CD4-positive, alpha-beta T cell treated with Interleukin-10 for 1 hour (primary cell): ENCODE measurements at places on chromosomes 5 and 9.
A peak's percentile ranks its signal among the peaks of the same experiment; 100 is the strongest.

- DNase-seq = no peak
These were observed 8.3 kb upstream of the SCGB3A1 start for GRCh38 chr5:180599590-180599914.

GRCh38 chr5:115126303-115126702 is 43.4 kb downstream of the TRIM36 start:
- DNase-seq = no peak

DNA sequence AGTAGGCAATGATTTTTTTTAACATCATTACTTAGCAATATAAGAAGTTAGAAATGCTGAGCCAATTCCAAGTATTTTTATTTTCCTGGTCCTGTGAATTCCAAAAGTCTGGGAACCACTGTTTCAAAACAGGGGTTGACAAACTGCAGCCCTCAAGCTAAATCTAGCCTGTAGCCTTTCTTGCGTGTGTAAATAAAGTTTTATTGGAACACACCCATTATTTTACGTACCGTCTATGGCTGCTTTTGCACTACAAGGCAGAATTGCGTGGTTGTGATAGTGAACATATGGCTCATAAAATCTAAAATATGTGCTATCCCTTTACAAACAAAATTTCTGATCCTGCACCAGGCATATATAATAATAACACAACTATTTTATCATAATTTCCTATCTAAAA is 279.1 kb downstream of the SAXO1 start:
- no peak for DNase-seq

DNA sequence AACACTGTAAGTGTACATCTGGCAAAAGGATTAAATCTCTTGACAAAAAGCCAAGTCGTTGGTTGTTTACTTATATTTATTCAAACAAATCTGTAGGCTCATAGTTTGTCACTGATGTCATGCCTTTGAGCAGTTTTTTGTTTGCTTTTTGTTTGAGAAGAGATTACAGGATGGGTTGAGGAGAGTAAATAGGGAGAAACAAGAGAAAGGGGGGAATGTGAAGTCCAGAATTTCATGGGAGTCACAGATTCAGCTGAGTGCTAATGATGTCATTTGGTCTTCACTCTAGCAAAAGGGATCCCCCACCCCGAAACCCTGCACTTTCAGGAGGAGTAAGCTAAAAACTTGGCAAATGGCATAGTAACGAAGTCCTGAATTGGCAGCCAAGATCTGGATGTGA is 337.4 kb downstream of the GLIS3 start:
- DNase-seq = no peak

DNA sequence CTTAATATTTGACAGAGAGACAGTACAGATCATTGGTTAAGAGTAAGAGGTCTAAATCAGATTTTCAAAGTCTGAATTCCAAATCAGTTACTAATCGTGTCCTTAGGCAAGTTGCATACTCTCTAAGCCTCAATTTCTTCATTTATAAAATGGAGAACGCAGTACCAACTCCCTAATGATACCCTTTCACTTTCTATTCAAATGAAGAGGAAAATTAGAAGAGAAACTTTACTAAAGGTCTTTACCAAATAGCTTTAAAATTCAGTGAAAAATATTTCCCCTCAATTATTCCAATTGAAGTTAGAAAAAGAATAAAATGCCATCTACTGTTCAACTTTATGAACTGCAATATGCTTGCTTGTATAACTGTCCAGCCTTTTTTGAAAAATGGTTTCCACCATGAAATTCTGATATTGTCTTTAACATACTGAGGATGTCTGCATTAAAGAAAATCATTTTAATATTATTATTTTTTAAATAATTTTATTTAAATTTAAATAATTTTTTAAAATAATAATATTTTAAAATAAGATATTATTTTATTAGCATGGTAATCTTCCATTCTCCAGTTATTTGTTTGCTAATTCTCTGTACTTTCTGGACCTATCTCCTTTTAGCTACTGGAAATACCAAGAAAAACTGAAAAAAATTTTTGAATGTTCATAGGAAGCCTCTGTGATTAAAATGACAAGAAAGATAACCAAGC is 36.0 kb downstream of the POC5 start:
- DNase-seq = peak; percentile 50
